Hair follicle dermal papilla cell (primary cell): ENCODE measurements at places on chromosomes 13 and 19. TPM values are rescaled to one million over a fixed set of nuclear protein-coding genes. Genes with fewer than 3 reads are reported as not detected.

The CYP4F8 gene
- not detected in 2 replicates for total RNA-seq

The LHB gene
- total RNA-seq: 0.49 and 0.61 TPM in 2 replicates

The KIR2DL4 gene
- not detected in 2 replicates for total RNA-seq

The GPR12 gene
- total RNA-seq: not detected in 2 replicates

The IZUMO4 gene
- total RNA-seq: 1.7 and 2.6 TPM in 2 replicates

The S1PR4 gene
- not detected in 2 replicates for total RNA-seq

The PCSK4 gene
- 2.3 and 2.8 TPM in 2 replicates for total RNA-seq

The VSTM2B gene
- not detected in 2 replicates for total RNA-seq

The FFAR1 gene
- total RNA-seq: not detected in 2 replicates

The KLK4 gene
- not detected in 2 replicates for total RNA-seq

The PRSS57 gene
- total RNA-seq: not detected in 2 replicates

The IGLON5 gene
- not detected in 2 replicates for total RNA-seq

The SLC6A16 gene
- 0.12 and 0.16 TPM in 2 replicates for total RNA-seq

The MRPL4 gene
- 45.6 and 59.9 TPM in 2 replicates for total RNA-seq

The LYPD5 gene
- total RNA-seq: 0.24 and 0.65 TPM in 2 replicates

The SUGT1 gene
- 32.8 and 37.9 TPM in 2 replicates for total RNA-seq

The BAX gene
- total RNA-seq: 66.0 and 84.5 TPM in 2 replicates

The MAMSTR gene
- total RNA-seq: 0.97 and 1.5 TPM in 2 replicates

The ERFL gene
- total RNA-seq: not detected in 2 replicates

The ETV2 gene
- 0.65 TPM in 1 of 2 replicates, not detected in the other for total RNA-seq

The MTIF3 gene
- total RNA-seq: 33.6 and 59.4 TPM in 2 replicates

The LYL1 gene
- total RNA-seq: 0.36 and 0.81 TPM in 2 replicates

The ZNF579 gene
- total RNA-seq: 8.9 and 9.4 TPM in 2 replicates

The ZNF284 gene
- total RNA-seq: 3.2 and 3.4 TPM in 2 replicates

The MYH14 gene
- under 0.01 TPM in 1 of 2 replicates, not detected in the other for total RNA-seq

The SOX1 gene
- not detected in 2 replicates for total RNA-seq

The KLK14 gene
- not detected in 2 replicates for total RNA-seq

The DPP9 gene
- 29.9 and 35.6 TPM in 2 replicates for total RNA-seq

The ZNF585A gene
- 3.9 and 6.7 TPM in 2 replicates for total RNA-seq

The LIM2 gene
- not detected in 2 replicates for total RNA-seq

The PSG5 gene
- 17.2 and 100 TPM in 2 replicates for total RNA-seq

The PPM1N gene
- 0.61 and 1.8 TPM in 2 replicates for total RNA-seq

The SLC25A23 gene
- 71.8 and 74.3 TPM in 2 replicates for total RNA-seq

The RAB3A gene
- 0.73 and 1.6 TPM in 2 replicates for total RNA-seq
